Stimulated activated CD8-positive, alpha-beta memory T cell treated with anti-CD3 and anti-CD28 coated beads, Interleukin-15, amount 100 ng/mL, for 1 hour (primary cell): ENCODE measurements at places on chromosomes 12 and 14.

- no peak for DNase-seq
Observed at GRCh38 chr12:121129811-121130147, 2.9 kb upstream of the P2RX7 start.

DNA sequence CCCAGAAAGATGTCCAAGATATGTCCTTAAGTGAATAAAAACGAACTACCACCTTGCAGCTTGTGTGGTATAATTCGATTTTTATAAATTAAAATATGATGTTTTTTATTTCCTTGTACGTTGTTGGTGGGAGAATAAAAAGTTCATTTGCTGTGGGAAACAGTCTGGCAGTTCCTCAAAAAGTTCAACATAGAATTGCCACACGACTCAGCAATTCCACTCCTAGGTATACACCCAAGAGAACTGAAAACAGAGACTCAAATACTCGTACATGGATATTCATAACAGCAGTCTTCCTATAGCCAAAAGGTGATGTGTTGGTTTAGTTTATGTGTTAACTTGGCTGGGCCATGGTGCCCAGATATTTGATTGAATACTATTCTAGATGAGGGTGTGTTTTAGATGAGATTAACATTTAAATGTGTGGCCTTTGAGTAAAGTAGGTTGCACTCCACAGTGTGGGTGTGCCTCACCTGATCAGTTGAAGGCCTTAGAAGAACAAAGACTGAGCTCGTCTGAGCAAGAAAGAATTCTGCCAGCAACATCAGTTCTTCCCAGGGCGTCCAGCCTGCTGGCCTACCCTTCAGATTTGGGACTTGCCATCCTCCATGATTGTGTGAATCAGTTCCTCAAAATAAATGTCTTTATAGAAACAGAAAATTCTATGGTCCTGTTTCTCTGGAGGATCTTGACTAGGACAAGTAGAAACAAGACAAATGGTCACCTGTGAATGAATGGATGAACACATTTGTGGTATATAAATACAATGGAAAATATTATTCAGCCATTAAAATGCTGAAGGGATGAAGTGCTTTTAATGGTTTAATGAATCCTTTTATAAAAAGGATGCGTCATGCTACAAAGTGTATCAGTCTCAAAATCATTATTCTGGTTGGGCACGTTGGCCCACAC is 5.1 kb upstream of the DENR start:
- DNase-seq: no peak

DNA sequence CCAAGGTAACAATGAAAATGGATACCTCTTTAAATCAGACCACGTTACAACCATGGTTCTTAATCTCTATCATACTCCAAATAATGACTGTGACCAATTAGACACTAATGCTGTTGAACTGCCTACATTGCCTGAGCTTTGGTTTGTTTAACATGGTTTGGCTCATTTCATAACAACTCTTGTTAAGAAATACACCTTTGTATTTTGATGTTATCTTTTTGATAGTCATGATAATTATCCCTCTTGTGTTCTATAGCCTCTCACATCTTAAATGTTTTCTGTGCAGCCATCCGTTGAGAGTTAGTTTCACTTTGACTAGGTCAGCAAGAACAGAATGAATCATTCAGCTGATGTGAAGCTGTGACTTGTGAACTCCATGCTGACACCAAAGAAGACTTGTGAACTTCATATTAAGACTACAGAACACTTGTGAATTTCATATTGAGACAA is 75.5 kb upstream of the RERGL start:
- DNase-seq: no peak

DNA sequence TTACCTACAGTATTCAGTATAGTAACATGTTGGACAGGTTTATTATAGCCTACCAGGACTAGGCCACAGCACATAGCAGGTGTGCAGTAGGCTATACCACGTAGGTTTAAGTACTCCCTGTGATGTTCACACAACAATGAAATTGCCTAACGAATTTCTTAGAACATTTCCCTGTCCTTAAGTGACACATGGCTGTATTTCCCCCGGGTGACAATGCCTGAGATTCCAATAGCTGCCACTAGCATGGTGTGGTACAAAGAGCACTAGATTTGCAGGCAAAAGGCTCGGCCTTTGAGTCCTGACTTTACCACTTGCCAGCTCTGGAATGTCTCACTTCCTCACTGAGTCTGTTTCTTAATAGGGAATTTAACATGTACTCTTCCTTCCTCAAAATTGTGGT is 19.7 kb downstream of the PTPN21 start:
- DNase-seq: no peak

GRCh38 chr14:20516921-20517320 is 11.6 kb downstream of the RNASE10 start:
- DNase-seq: no peak

GRCh38 chr12:95877622-95878021 is 18.9 kb downstream of the SNRPF start:
- no peak for DNase-seq

DNA sequence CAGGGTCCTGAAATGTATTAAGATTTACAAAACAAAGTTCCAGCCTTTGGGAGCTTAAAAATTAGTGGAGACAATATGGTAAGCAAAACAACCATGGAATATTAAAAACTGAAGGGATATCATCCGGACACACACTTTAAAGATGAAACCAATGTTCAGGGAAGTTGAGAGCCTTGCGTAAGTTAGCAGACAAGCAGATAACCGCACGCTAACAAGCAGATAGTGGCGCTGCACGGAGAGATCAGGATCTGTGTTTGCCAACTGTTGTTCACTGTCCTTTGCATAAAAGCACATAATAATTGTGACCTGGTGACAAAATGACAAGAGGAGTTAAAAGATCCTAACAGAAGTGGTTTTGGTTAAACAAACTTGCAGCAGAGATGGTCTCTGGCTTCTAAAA is 14.3 kb upstream of the TMEM229B start:
- DNase-seq: no peak

DNA sequence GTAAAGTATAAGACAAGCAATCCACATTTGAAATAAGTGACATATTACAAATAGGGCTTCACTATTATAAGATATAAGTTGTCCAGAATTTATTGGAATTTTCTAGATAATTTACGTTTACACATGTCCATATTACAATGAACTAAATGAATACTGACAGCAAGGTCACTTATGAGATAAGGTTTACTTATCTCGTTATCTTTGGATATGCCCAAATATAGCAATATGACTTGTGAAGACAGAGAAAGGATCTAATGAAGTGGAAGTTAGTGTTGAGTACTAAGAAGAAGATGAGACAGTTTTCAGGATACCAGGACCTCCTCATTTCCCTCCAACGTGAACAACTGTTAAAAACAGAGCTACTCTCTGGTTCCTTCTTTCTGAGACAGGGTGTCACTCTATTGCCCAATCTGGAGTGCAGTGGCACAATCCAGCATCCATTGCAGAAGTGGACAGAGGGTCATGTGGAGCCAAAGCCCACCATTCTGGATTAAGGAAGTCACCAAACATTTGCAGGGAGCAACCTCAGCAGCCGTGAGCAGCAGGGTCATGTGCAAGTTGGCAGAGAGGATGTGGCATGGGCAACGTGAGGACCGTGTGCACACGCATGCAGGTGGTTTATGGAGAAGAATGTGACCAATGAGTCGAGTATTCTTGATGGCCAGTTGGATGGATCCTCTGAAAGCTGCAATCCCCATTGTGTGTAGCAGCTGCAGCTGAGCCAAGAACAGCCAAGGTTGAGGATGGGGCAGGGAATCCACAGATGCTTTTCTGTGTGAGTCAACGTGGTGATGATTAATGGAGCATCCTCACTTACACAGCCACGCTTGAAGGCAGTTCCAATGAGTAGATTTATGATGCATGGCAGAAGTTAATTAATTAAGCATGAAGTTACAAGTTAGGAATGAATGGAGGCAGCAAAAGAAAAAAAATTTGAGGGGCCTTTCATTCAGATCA is 111.0 kb downstream of the BICD1 start:
- DNase-seq: no peak

DNA sequence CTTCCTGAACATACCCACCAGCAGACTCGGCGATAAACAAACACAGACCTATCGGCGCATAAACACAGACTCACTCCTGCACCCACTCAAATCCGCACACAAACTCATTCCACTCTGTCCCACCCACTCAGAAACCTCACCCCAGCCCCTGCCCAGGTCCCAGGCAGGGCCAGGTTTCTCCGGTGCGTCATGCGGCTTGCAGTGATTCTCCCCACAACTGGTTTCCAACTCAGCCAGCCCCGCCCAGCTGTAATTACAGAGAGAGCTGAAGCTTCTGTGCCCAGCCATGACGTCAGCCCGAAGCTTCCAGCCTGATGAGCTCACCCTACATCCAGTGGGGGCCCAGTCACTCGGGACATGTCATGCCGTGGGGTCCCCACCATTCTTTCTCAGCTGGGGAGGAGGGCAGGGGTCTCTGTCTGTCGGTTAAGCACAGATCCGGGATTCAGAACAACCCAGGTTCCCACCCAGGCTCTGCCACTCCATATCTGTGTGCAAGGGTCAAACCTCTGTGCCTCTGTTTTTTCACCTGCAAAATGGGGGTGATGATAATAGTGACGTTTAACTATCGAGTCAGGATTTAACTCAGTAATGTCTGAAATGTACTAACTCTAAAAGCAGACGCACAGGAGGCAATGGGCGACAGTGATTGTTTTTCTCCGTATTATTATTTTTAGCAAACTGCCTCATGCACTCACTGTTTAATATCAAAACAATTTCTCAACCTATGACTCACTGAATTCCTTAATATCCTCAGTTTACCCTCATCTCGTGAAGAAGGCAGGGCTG is 2.3 kb upstream of the HSPB8 start:
- DNase-seq: no peak

- no peak for DNase-seq
Observed at GRCh38 chr12:25084816-25085215, 110.1 kb downstream of the DNAI7 start.

DNA sequence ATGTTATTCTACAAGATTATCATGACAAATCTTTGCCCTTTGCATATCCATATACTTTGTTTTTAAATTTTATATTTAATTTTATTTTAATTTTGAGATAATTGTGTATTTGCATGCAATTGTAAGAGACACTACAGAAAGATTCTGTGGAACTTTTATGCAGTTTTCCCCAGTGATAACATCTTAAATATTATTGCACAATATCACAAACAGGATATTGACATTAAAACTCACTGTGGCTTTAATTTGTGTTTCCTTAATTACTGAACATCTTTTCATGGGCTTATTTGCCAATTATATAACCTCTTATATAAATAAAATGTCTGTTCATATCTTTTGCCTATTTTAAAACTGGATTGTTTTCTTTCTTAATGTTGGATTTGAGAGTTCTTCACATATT is 95.6 kb downstream of the ASCL1 start:
- no peak for DNase-seq

DNA sequence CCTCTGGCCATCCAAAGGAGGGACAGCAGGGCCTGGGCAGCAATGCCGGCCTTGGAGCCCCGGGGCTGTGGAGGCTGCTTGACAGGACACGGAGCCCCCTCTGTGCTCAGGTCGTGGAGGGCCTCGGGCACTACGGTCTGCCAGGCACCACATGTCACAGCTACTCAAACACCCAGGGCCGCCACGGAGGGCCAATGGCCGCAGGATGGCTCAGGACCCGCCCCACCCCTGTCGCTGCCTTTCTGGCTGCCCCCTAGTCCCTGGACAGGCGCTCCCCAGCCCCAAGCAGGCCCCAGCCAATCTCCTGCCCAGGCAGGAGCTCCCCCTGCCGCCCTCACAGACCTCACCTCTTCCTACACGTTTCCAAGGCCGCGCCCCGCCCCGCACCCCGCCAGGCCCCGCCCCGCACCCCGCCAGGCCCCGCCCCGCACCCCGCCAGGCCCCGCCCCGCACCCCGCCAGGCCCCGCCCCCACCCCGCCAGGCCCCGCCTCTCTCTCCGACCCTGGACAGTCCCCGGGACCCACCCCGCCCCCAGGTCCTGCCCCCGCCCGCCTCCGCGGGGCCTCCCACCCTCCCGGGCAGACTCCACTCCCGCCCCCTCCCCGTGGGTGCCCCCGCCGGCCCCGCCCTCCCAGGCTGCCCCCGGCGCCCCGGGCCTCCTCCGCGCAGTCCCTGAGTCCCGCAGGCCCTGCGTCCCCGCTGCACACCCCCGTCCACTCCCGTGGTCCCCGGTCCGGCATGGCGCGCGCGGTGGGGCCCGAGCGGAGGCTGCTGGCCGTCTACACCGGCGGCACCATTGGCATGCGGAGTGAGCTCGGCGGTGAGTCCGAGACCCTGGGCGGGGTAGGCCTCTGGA is at the start of gene ASPG:
ASPG (plus strand) TSS at position 669 of the 857 bp plus-strand sequence; CDS start at position 740, 71 bp downstream.
- DNase-seq: no peak

DNA sequence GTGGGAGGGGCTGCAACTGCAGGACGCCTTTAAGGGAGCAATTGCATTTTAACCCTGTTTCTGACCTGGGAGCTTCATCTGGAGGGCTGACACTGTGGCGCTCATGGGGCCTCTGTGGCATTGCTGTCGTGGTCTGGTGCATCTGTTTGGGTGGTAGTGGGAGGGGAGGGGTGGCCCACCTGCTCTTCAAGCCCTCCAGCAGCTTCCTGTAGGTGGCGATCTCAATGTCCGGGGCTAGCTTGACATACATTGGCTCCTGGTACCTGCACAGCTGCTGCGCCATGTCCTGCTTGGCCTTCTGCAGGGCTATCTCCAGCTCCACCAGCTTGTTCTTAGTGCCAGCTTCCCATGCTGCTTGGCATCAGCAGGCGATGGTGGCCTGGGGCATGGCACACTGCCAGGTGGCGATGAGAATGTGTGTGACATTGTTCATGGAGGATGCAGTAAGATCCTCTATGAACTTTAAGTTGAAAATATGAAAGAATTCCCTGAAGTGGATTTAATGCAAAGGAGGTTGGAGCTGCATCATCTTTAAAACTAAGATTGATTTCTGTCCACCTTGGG is 7.7 kb upstream of the KRT82 start:
- DNase-seq: no peak

DNA sequence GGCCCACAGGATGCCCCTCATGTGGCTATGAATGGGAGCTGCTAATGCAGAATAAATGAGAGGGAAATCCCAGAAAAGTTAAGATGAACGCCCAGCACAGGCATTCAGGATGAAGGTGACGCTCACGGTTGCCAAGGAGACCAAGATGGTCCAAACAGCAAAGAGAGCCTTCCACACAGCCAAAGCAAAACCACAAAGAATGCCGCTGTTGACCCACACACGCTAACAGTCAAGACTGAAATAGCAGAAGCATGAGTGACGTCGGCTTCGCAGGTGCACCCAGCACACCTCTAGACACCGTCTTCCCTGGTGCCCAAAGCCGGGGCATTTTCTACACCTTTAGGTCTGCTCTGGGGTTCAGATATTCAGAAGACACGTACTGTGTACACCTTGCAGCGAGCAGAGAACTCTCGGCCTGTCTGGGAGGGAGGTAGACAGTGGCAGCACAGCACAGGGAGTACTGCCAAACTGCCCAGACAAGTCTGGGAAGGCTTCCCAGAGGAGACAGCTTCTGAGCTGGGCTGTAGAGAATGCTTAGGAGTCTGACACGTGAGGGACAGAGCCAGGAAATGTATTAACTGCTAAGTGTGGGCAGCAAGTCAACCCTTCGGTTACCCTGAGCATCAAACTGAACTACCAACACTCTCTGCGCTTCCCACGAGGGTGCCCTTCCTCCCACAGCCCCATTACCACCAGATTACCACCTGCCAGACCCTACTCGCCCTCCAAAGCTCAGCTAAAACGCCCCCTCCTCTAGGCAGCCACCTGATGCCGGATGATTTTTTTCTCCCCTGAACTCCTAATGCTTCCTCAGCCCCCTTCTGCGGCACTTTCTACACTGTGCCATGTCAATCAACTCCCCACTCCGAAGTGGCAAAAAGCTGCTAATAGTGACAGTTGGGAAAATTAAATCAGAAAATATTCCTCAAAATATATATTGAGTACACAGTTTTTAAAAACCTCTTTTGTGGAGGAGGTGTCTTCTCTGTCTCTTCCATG is 50.1 kb downstream of the CCDC88C start:
- no peak for DNase-seq

- DNase-seq: no peak
Observed at GRCh38 chr12:64187794-64188193, 34.3 kb downstream of the KICS2 start.
